Fibroblast of villous mesenchyme (primary cell): ENCODE measurements at places on chromosomes 6 and 20.
A peak's percentile ranks its signal among the peaks of the same experiment; 100 is the strongest.

DNA sequence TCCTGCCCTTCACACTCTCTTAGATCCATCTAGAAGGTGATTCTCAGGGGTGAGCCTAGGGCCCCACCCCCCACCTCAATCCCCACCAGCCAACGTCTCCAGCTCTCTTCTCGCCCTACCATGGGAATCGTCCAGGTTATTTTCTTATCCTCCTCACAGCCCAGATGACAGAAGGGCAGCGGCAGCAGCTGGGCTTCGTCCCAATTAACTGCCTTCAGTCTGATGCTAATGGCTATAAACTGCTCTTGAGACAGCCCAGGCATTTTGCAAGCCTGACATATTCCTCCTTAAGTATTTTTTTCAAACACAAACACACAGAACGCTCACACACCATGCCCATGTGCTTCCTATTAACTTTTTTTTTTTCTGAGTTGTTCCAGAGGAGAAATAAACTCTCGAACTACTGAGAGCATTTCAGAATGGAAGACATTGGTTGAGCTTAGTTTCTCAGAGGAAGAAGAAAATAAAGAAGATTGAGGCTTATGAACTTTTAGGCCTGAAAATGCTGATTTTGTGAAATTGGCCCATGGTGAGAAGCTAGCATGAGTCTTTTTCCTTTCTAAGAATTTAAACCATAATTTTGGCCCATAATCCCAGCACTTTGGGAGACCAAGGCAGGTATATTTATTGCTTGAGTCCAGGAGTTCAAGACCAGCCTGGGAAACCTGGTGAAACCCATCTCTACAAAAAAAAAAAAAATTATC is 124.6 kb downstream of the EYA2 start:
- DNase-seq, result peak; percentile 91

DNA sequence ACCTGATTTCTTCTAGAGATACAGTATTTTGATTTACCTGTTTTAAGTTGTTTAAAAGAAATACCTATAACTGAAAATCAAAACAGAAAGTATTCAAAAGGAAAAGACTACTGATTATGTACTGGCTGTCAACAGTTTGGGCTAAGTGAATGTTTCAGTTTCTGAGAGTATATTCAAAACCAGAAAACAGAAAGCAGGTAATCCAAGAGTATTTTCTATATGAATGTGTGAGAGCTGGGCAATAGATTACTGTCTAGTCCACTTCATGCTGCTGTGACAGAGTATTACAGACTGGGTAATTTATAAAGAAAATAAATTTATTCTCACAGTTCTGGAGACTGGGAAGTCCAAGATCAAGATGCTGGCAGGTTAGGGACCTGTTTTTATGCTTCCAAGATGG is 261.0 kb downstream of the ARHGAP18 start:
- no peak for DNase-seq

- DNase-seq, result no peak
Measured at GRCh38 chr6:33451606-33452005, 2.8 kb upstream of the ZBTB9 start.

- no peak for DNase-seq
Measured at GRCh38 chr6:156309017-156309416, 468.2 kb upstream of the ARID1B start.

- DNase-seq, result no peak
Measured at GRCh38 chr20:57020364-57020763, 246.1 kb downstream of the BMP7 start.
